ENCODE measurements at places on chromosomes 7 and 10.
A peak's percentile ranks its signal among the peaks of the same experiment; 100 is the strongest.

DNA sequence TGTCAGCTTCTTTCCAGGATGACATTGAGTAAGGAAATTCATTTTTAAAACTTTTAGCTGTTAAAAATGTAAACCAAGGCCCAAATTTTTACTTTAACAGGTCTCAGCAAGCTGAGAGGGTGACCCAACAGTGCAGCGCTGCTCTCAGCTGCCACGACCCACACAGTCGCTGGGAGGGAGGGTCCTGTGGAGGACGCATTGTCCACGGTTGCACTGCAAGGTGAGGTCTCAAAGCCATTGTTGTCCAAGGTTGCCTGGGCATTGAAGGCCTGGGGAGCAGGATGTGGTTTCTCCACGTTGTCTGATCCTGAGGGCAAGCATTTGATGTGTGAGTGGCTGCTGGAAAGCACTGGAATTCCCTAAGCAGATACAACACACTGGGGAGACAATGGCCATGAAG, 15.1 kb upstream of the VIPR2 start:
- no peak for DNase-seq

DNA sequence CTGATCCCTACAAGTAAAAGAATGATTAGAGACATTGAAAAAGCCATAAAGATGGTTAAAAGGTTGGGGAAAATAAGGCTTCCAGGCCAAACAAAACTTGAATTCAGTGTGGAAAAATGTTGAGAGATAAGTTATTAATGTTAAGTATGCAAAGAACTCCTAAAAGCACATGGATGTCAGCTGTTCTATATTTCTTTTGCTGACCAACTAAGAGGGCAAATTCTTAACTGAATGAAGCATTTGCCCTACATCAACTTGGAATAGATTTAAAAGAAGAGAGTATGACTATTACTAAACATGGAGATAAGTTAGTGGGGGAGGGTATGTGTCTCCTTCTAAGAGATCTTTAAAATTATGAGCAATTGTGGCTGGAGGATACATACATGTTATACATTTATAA, 124.8 kb downstream of the KIAA1217 start:
- no peak for DNase-seq

- peak; percentile 19 for DNase-seq
Measured at GRCh38 chr7:158160199-158160598, 427.4 kb downstream of the PTPRN2 start.

DNA sequence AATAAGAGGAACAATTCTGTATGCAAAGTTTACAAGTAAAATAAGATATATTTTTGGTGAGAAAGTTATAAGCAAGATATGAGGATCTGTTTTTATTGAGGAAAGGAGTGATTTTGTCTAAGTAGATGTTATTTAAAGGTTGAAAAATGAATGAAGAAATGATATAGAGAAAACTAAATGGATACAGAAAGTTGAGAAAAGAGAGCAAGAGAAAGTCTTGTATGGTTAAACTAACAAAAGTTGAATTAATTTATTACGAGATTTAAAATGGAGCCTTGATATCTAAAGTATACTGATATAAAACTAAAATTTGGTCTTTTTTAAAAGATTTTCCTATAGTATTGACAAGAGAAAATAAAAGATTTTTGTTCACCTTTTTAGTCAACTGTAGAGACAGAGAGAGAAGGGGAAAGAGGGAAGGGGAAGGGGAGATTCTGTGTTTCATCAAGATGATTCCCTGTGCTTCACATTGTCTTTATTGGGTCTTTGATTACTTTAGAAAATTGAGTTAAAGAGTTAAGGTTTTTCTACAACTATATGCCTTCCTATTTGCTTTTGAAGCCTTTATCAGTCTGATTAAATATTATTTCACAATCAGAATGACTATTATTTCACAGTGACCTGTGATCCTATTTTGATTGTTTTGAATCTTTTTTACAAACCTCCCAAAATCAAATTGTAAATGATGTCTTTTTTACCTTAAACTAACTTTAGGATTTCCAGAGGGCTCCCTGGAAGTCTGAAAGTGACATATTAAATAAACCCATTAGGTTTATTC, 10.7 kb downstream of the SHTN1 start:
- DNase-seq = no peak

DNA sequence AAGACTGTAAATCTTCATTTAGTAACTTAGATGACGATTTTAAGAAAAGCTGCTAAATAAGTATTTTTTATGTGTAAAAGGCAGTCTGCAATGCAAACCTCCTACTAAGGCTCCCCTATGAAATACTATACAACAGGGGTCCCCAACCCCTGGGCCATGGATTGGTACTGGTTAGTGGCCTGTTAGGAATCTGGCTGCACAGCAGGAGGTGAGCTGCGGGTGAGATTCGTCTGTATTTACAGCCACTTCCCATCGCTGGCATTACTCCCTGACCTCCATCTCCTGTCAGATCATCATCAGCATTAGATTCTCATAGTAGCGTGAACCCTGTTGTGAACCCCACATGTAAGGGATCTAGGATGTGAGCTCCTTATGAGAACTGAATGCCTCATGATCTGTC, 580.4 kb downstream of the MAGI2 start:
- DNase-seq = no peak

DNA sequence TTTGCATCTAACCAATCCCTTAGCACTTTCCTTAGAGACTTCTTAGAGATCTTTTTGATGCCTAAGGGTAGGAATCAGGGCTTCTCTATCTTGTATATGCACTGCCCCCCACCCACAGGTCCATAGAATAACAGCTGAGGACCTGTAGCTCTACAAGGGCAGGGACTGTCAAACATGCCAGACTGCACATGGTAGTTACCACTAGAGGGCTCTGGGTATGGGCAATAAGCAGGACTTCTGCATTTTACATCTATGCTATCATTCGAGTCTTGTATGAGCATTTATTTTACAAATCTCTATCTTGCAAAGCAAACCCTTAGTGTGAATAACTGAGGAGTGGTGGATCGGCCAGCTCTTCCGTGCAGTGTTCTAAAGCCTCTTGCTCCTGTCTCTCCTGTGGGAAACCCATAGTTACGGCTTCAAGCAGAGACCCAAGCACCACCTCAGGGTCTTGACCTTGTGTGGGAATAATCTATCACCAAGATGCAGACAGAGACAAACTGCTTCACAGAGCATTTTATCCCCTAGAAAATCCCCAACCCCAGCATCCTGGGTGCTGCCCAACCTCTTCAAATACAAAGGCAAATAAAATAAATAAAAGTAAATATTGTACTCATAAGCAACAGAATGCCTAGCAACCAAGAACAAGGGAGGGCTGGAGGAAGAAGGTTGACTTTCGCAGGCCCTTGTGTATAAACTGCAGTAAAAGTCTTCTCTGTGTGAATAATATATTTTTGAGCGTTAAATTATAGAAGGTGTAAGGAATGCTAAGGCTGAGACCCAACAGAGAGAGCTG, 219.3 kb downstream of the WDR11 start:
- DNase-seq = no peak

GRCh38 chr7:46739518-46740234, 818.6 kb upstream of the IGFBP3 start:
- no peak for DNase-seq

DNA sequence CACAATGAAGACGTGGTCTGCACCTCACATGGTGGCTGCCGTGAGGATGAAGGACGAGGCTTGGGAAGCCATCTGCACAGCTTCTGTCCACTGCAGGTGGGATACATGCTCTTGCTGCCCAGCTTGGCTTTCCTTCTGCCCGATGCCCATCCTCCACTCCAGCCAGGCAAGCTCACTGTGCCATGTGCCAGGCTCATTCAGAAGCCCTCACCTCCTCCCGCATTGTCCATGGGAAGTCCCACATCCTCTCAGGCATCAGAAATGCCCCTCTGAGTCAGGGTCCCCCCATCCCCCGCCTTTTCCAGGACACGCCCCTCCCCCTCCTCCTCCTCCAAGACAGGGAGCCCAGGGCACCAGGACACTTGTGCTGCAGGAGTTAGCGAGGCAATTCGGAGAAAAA, 4.6 kb upstream of the NOM1 start:
- no peak for DNase-seq

GRCh38 chr10:110724937-110725336, 80.8 kb downstream of the RBM20 start:
- DNase-seq = no peak

DNA sequence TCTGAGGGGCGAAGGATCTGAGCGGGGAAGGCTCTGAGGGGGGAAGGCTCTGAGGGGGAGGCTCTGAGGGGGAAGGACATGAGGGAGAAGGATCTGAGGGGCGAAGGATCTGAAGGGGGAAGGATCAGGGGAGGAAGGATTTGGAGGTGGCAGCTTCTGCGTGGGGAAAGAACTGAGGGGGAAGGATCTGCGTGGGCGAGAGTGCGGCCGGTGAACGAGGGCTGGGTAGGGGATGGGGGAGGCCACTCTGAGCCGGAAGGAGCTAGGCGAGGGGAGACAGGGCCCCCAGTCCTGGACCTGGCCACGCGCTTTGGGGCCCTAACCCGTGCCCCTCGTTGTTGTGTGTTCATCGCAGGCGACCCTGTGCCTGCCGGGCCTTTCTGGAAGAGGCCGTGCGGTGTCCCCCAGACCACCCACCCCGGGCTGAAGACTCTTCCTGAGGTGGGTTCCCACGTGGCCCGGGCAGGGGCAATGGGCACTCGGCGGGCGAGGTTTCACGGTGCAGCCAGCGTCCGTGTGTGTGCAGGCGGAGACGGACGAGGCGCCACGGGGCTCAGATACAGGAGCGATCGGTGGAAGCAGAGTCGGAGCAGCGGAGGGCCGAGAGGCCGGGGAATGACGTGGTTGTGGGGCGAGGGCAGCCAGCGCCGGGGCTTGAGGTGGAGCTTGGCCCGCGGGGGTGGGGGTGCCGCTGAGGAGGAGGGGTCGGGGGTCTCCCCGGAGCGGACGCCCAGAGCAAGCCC, 2.0 kb downstream of the CALY start:
- no peak for DNase-seq

- no peak for DNase-seq
Measured at GRCh38 chr7:114934086-114934485, 12.2 kb downstream of the MDFIC start.

DNA sequence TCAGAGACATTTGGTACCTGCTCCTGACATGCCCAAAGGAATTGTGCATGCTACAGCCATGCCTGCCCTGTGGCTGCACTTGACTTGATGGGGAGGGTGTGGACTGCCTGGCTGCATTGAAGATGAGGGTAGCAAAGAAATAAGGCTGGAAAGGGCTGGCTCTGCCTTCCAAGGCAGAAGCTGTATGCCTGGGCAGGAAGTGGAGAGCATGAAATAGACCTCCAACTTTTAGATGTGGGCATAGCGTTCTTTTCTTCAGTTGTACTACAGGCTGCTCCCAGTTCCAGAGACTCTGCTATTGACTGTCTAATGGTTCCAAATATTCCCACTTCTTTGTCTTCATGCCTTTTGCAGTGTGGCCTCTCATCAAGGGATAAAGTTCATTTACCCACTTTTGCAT, 3.0 kb downstream of the C10orf120 start:
- DNase-seq = no peak

DNA sequence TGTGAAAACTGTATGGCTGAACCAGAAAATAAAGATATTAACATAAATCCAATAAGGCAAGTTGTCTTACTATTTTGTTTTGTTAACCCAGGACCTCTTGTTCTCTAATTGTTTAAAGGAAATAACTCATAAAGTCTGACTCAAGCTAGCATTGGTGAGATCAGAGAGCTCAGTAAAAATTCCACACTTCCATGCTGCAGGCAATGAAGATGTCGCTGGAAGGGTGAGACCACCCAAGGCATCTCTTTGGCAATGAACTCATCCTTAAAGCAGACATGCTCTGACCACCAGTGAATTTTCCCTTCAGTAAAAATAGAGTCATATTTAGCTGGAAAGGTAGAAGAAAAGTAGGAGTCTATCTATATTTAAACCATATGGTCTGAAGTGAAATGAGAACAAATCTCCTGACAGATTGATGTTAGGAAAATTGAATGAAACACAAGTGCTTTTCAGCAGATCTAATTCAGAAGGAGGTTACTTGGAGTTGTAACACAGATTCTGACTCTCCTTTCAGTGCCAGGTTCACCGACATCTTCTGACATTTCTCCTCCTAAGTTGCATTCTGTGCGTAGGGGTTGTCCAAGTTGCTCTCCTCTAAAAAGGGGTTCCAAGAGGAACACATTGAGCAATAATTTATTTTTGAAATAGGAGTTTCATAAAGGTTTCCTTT, 32.8 kb upstream of the VIPR2 start:
- DNase-seq = no peak

- DNase-seq = peak; percentile 31
Measured at GRCh38 chr10:78449554-78449953, 415.9 kb downstream of the RPS24 start.

- DNase-seq = no peak
Measured at GRCh38 chr7:157278791-157279724, 57.7 kb upstream of the DNAJB6 start.

DNA sequence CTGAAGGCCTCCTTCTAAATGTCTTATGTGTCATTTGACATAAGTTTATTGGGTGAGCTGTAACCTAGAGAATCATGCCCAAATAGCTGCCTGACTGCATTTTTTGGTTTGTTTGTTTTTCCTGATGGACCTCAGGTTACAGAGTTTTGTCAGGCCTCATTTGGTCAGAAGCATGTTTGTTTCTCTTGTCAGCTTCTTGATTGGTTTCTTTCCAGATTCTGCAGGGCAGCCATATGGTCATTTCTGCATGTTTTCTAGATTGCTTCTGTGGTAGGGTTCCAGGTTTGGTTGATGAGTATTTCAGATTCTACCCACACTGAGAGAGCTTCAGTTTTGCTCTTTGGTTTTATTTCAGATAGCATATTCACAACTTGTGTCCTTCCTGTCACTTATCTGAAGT, 28.0 kb downstream of the GLCCI1 start:
- no peak for DNase-seq

DNA sequence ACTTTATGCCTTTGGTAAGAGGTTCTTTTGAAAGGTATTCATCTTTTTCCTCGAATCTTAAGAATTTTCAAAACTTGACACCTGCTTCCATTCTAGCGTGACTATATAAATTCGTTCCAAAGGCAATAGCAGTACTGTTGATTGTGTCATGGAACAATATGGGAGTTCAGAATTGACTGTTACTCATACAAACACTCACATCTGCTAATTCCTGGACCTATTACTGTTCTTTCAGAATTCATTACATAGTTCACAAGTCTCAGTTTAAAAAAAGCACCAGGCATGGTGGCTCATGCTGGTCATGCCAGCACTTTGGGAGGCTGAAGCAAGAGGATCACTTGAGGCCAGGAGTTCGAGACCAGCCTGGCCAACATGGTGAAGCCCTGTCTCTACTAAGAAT, 80.9 kb downstream of the CACNB2 start:
- DNase-seq = no peak
